Activated CD4-positive, CD25-positive, alpha-beta regulatory T cell (primary cell): ENCODE measurements at places on chromosomes 6 and 20.

- DNase-seq = no peak
Measured at GRCh38 chr6:4751823-4752464, 24.3 kb upstream of the CDYL start.

DNA sequence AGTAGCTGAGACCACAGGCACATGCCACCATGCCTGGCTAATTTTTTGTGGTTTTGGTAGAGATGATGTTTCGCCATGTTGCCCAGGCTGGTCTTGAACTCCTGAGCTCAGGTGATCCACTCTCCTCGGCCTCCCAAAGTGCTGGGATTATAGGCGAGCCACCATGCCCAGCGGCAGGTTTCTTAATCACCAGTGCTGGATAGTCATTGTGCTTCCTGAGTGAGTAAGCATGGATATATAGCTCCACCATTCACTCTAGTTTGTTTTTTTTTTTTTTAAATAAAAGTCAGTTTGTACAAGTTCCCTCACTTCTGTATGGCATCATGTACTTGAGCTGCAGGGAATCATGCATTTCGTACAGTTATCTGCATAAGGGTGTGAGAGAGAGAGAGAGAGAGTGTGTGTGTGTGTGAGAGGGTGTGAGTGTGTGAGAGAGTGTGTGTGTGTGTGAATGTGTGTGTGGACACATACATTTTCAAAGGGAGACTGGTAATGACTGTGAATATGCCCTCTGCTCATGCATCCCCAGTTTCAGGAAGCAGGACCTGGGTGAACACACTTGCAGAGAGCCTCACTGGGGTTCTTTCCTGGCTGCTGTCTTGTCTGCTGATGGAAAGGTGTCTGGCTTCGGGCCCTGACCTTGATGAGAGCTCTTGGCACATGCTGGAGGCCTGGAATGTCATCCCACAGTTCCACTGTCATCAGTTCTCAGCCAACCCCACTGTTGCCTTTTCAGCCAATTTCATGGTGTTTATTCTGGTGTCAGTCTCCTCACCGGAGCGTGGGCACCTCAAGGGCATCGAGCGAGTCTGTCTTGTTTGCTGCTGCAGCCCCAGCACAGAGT, 65.0 kb upstream of the XRN2 start:
- no peak for DNase-seq

DNA sequence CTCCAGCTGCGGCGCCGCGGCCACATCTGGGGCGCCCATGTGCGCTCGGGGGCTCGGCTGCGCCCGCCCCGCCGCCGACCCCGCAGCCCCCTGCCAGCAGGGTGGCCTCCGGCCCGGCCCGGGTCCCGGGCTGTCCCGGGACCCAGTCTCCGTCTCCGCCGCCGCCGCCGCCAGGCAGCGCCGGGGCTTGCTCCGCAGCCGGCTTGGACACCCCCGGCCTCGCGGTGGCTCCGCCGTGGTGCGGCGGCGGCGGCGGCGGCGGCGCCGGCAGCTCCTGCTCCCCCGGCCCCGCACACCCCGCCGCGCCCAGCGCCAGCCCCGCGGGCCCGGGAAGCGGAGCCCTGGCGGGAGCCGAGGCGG, 219 bp downstream of the ISM1 start:
- no peak for DNase-seq

DNA sequence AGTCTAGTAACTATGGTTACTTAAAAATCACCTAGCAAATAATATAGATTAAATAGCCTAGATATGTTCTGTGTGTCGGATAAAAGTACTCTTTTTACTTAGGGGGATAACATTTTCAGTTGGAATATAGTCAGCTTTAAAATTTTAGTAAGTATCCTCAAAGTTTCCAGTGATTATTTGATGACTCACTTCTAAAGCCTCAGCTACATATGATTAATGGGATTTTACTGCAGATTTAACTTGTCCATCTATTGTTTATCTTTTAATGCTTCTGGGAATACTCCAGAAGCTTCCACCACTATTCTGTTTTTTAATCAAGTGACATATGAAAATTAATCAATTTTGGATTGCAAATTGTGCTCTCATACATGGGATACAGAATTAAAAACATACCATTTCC, 8.7 kb upstream of the TENT5A start:
- no peak for DNase-seq

DNA sequence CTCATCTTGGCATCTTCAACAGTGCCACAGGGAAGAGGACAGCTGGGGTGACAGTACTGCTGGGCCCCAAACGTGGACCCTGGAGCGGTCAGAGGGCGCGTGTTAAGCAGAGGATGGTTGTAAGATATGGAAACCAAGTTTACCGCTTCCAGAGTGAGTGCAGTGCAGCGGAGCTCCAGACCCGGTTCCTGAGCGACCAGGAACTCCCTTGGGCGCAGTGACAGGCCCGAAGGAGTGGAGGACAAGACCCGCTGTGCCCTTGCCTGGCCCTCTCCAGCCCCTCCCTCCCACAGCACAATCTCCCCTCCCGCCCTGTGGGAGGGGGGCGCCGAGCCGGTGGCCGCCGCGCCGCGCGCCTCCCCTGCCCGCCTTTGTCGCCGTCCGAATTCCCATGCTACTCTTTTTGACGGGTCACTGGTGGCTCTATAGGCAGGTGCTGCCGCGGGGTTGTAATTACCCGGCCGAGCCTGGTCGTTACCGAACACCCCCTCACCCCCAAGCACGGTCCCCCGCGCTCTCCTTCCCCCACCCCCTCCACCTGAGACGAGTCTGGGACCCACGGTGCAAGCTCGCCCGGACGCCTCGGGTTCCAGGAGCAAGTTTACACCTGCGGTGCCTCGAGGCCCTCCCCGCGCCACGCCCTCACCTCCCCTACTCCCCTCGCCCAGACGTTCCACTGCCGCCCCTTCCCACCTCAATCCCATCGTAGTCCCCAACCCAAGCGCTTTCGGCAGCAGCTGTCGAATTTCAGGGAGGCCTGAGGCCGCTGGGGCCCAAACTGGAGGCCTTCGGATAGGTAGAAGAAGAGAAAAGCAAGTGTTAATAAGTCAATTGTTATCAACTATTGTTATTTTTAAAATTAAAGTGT, 3.9 kb downstream of the NR2E1 start:
- no peak for DNase-seq

DNA sequence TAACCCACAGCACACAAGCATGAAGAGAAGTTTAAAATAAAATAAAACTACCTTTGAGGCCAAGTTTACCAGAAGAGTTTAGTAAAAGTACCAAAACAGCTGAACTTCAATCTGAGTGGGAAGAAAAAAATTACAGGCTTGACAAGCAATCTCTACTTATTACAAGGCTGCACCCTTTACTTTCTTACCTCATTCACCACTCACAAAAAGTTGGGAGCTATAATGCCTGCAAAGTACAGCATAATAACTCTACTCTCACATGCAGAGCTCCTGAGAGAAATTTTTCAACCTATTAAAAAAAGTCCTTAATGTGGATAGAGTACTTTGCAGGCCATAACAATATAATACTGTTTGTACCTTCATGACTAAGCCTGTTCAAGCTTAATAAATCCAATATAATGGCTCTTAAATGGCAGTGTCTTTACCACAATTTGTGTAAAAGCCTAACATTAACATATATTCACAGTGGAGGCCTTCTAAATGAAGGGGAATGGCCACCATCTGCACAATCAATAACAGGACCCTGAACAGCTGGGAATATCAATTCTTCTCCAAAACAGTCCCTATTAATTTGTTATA, 103.1 kb downstream of the DST start:
- DNase-seq = no peak

DNA sequence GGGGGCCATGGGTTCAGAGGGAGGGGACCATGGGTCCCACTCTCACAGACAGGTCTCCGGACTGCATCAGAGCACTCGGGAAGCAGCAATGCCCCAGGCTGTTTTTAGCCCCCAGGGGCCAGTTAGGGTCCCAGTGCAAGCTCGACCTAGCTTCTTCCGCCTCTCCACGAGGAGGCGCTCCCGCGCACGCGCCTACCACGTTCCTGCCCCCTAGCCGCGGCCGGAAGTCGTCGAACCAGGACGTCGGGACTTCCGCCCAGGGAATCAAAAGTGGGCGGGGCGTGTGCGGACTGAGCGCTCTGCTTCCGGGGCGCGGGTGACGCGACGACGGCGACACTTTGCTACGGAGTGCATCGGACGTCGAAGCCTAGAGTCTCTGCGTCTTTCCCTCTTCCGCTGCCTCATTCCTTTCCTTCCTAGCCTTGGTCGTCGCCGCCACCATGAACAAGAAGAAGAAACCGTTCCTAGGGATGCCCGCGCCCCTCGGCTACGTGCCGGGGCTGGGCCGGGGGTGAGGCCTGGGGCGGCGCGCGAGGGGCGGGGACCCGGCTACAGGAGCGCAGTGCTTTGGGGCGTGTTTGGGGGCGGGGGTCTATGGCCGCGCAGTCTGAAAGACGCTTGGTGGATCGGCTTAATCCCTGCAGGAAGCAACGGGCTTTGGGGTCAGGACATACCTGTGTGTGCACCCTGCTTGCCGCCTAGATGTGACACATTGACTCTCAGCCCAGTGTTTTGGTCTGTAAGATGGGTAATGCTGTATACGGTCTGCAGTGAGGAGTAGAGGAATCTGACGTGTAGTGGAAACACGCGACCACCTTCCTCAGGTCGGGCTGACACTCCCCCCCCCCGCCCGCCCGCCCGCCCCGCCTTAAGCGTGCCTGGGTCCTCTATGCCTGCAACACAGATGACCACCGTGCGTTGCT, at the start of gene PRPF6:
TSS of gene PRPF6 (plus strand) at position 327 of the 923 bp plus-strand sequence. CDS start at position 441, 114 bp downstream.
- peak; percentile 97 for DNase-seq

- no peak for DNase-seq
Measured at GRCh38 chr6:50821441-50822077, 2.9 kb downstream of the TFAP2B start.

DNA sequence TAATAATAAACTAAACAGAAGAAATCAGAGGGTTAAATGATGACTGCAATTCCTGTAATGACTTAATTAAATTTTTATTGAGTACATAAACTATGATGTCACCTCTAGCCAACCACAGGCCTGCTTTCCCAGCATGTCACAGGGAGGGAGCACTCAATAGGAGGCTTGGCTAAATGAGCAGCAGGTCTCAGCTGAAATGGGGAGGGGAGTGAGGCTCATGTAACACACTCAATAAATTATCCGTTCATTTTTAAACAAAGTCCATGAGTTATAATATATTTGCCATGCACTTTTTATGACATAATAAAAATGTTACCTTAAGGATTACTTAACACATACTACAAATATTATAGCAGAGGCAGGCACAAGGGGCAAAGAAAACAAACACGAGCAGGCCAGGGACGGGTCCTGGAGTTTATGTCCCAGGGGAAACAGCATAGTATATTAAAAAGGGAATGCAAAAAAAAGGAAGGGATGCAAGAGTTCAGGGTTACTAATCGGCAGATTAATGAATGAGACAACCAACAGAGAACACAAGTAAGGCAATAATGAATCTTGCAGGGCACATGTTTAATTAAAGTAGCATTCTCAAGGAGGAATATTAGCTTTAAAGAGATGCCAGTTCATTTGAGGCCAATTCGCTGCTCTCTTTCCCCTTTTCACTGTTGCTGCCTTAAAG, 27.1 kb upstream of the FAM83C start:
- no peak for DNase-seq

- DNase-seq = no peak
Measured at GRCh38 chr6:138979365-138979764, 8.7 kb downstream of the REPS1 start.

DNA sequence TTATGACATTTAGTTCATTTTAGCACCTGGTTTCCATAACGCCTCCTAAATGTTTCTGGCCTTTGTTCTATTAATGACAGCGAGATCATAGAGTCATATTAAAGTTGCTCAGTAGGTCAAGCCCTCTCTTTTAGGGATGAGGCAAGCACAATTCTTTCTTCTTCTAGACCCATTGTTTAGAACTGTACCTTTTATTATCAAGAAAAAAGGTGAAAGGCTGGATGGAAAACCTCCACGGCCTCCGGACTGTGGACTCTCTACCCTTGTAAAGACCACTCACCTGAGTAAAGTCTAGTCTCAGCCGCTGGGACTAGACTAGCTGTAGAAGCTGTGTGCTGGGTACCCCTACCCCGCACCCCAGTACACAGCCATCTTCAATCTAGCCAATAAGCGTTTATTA, 6.0 kb upstream of the AFDN start:
- no peak for DNase-seq

DNA sequence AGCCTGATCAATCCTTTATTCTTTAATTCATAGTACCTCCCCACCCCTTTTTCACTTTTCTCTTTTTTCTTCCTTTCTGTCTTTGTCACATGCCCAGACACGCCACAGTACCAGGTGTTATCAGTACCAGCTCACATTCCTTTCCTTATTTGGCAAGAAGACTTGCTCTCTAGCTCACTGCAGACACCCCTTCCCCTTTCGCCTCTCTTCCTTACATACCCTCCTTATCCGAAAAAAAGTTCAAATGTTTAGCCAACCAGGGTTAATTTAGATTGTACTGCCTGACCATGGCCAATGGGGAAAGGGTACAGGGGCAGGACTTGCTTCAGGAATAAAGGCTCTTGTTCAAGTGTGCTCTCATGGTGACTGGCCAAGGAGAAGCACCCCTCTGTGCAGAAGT, 9.3 kb upstream of the SIRPB2 start:
- no peak for DNase-seq

GRCh38 chr6:106829451-106829850, 145.1 kb downstream of the CD24 start:
- no peak for DNase-seq

- DNase-seq = no peak
Measured at GRCh38 chr6:93749191-93749590, 329.8 kb upstream of the EPHA7 start.

GRCh38 chr6:19127081-19127480, 710.1 kb upstream of the ID4 start:
- DNase-seq = no peak

DNA sequence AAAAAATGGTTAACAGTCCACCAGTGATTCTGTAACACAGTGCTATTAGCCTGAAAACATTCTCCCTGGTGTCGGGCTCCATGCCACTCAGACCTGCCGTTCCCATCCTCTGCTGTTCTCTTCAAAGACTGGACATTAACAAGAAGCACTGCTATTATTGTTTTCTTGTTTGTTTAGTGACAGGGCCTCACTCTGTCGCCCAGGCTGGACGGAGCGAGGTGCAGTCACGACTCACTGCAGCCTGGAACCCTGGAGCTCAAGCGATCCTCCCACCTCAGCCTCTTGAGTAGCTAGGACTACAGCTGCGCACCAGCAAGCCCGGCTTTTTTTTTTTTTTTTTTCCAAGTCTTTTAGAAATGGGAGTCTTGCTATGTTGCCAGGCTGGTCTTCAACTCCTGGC, 9.6 kb downstream of the RMND1 start:
- no peak for DNase-seq

GRCh38 chr6:142291512-142291911, 10.3 kb upstream of the ADGRG6 start:
- no peak for DNase-seq

DNA sequence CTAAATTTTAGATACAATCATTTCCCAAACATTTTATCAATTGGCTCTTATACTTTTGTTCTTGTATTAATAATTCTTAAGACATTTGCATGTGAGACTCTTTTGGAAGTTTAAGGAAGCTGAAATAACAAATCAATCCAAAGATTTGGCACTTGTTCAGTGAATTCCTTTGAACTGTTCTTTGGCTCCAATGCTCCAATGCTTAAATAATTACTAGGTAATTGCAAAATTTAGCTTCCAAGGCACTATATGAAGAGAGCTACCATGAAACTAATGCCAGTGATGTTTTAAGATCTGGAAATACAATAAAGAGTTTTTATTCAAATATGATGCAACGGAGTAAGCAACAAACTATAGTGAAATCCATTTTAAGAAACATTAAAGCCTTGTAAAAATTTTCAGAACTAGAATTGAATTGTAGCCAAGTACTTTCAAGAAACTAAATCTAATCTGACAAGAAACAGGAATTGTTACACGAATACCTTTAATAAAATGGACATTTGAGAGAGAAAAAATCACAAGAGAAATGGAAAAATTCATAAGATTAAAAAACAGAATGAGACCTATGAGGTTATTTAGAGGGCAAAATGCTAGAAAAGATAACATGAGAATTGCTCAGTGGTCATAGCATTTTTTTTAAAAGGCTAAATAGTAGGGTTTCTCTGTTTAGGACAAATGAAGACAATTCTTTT, 43.6 kb upstream of the SMLR1 start:
- no peak for DNase-seq
